ENCODE measurements at places on chromosomes 1 and 21. TPM values are rescaled to one million over a fixed set of nuclear protein-coding genes. Genes with fewer than 3 reads are reported as not detected.

BARHL2 gene
- not detected for total RNA-seq

SPRR2A gene
- total RNA-seq: not detected

GJA8 gene
- not detected for total RNA-seq

RPTN gene
- total RNA-seq: not detected

PATJ gene
- 3.2 TPM for total RNA-seq

APH1A gene
- 109 TPM for total RNA-seq

TMEM183A gene
- total RNA-seq: 129 TPM

CR2 gene
- total RNA-seq: not detected

ARL8A gene
- 39.2 TPM for total RNA-seq

KRTAP19-1 gene
- not detected for total RNA-seq

CD1B gene
- total RNA-seq: not detected

C1orf185 gene
- not detected for total RNA-seq
